ENCODE measurements at places on chromosomes 11 and 22. TPM values are rescaled to one million over a fixed set of nuclear protein-coding genes. Genes with fewer than 3 reads are reported as not detected.
A peak's percentile ranks its signal among the peaks of the same experiment; 100 is the strongest.

Gene C22orf23
- 0.68 TPM for total RNA-seq

Gene FAM181B
- 0.08 TPM for total RNA-seq

Gene KCNC1
- total RNA-seq, result not detected

Gene MS4A7
- 14.5 TPM for total RNA-seq

Gene P2RY6
- 2.8 TPM for total RNA-seq

Gene HORMAD2
- total RNA-seq, result not detected

Gene GUCY1A2
- total RNA-seq, result 12.4 TPM

Gene GRIK4
- not detected for total RNA-seq

Gene ME3
- 28.9 TPM for total RNA-seq

Gene INS
- not detected for total RNA-seq

Gene SMTNL1
- not detected for total RNA-seq

- no peak for DNase-seq
These were observed 33.6 kb downstream of the NEU3 start for GRCh38 chr11:75022296-75022695.

DNA sequence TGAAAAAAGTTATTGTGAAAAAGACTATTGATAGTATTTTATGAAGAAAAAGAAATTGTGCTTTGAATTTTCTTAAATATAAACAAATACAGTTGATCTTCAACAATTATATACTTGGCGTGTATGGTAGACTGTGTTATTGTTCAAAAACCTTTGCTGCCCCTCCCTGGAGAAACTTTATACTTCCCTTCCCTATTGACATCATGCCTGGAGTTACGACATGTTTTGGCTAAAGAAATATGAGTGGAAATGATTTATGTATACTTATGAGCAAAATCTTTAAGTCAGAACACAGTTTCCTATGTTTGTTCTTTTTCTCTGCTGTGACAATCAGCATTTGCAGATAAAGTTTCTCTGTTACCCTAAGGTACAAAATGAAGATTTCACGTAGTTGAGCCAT lies 243.8 kb downstream of the TMEM135 start:
- DNase-seq, result no peak

DNA sequence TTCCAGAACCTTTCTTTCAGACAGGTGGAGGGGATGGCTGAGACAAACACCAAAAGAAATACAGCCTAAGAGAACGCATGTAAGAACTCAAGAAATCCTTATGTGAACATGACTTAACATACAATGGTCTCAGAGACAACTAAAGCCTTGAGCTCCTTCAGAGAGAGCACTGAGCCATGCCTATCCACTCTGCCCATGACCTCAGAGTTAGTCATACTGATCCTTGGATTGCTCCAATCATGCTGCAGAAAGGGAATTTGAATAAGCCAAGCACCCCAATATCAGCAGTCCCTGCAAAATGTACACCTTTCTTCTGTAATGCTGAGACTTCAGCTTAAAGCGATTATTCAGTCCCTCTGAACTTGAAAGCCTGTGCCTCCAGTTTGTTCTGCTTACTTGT lies 43.2 kb upstream of the CHKA start:
- DNase-seq, result no peak

- DNase-seq, result no peak
These were observed 3.9 kb downstream of the SCGB1D1 start for GRCh38 chr11:62193952-62194351.

DNA sequence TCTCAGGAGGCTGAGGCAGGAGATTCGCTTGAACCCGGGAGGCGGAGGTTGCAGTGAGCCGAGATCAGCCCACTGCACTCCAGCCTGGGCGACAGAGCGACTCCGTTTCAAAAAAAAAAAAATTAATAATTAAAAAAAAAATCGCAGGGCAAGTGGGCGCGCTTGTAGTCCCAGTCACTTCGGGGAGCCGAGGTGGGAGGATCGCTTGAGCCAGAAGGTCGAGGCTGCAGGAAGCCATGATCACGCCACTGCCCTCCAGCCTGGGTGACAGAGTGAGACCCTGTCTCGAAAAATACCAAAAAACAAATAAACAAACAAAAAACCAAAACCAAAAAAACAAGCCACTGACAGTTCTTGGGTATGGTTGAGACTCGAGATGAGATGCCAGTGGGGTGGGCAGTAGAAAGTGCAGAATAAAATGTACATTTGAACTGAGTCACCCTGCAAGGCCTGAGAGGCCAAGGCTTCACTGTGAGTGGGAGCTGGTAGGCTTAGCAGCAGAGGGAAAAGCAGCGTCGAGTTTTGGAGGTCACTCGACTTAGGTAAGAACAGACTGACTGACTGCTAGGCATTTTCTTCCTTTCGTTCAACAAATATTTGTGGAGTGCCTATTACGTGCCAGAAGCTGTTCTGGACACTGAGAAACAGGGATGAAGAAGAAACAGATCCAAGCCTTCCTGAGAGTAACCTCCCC lies 635 bp upstream of the LDHA start:
- DNase-seq, result no peak

DNA sequence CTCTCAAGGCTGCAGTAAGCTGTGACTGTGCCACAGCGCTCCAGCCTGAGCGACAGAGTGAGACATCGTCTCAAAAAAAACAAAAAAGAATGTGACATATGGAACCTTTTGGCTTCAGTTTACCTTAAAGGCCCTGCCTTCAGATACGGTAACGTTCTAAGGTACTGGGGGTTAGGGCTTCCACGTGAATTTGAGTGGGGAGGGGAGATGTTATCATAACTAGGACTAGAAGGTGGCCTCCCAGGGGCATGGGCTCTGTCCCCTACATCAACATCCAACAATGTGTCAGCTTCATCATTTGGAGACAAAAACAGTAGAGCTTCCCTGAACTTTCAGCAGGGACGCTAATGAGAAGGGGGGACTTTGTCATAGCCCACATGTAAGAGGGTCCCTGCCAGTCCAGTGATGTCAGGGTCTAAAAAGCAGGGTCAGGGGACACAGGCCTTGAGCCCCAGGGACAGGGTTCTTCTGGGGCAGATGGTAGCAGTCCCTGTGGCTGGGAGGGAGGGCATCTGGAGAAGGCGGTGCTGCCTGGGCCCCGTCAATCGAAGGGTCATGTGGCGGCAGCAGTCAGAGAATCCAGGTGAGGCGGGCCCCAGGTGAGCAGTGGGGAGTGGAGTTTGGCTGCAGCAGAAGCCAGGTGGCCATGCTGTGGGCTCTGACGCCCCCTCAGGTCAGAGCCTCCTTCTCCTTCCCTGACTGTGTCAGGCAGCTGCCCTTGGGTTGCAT lies 79.8 kb downstream of the BCR start:
- DNase-seq, result no peak

DNA sequence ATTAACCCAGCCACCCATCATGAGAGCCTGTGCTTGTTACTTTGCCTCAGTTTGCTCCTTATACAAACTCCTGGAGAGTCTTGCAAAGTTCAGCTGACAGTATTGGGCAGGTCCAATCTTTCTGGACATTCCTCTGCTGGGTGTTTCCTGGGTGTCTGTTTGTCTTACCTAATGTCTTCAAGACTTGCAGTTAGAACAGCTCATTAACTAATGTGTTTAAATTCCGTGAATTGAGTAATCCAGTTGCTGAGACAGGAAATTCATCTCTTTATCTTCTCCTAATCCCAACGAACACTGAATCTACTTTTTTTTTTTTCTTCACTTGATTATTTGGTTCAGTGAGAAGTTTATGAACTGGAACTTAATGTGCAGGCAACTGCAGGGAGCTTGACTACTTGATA lies 20.6 kb downstream of the BCO2 start:
- DNase-seq, result no peak

GRCh38 chr11:74927496-74927895 lies 21.4 kb downstream of the XRRA1 start:
- no peak for DNase-seq

- no peak for DNase-seq
These were observed 92.5 kb downstream of the CEP164 start for GRCh38 chr11:117420143-117420485.

GRCh38 chr11:69166218-69167115 lies 10.7 kb downstream of the SMIM38 start:
- DNase-seq, result no peak

- DNase-seq, result no peak
These were observed 2.9 kb downstream of the APOC3 start for GRCh38 chr11:116832350-116833290.

GRCh38 chr11:1228921-1229451 lies 6.1 kb downstream of the MUC5B start:
- peak; percentile 48 for DNase-seq

DNA sequence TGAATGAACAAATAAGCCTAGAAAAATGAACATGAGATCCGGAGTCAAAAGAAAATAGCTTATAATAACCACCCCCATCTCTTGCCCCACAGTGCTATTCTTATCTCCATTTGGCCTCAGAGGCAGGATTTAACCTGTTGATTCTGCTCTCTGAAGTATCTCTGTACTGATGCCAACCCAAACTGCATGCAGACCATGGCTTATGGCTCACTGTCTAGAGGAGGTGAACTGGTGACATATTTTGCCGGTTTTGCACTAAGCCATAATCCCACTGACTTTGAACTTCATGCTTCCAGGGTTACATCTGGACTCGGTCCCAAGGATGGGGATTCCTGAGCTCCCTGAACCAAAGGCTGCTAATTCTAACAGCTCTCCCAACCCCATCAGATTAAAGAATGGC lies 397.1 kb downstream of the TENM4 start:
- DNase-seq, result no peak

DNA sequence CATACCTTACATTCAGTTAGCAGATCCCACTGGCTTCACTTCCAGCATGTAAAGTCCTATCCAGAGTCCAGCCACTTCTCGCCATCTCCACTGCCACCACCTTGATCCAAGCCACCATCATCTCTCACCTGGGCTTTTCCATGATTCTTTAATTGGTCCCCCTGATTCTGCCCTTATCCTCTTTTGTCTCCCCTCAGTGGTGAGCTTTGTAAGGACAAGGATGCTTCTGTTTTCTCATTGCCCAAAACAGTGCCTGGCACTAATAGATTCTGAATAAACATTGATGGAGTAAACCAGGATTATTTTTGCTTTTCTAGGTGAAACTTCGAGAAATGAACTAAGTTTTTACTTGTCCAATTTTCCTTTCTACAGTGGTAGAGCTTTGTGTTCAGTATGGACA lies 4.4 kb downstream of the POLA2 start:
- no peak for DNase-seq

DNA sequence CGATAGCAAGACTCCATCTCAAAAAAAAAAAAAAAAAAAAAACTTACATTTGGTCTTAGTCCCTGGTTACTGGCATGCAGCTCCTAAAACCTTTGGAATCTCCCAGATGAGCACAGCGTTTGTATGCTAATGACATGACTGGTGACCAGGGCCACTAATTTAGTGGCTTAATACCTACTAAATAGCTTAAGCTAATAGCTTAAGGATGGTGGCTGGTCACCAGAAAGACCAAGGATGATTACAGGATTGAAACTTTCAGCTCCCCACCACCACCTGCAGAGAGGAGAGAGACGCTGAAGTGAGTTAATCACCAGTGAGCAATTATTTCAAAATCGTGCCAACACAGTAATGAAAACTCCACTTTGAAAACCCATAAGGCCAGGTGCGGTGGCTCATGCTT lies 37.1 kb downstream of the DENND5A start:
- no peak for DNase-seq

- DNase-seq, result no peak
These were observed 641 bp downstream of the APOC3 start for GRCh38 chr11:116830184-116830912.

GRCh38 chr11:129352676-129353075 lies 23.0 kb upstream of the BARX2 start:
- DNase-seq, result no peak

DNA sequence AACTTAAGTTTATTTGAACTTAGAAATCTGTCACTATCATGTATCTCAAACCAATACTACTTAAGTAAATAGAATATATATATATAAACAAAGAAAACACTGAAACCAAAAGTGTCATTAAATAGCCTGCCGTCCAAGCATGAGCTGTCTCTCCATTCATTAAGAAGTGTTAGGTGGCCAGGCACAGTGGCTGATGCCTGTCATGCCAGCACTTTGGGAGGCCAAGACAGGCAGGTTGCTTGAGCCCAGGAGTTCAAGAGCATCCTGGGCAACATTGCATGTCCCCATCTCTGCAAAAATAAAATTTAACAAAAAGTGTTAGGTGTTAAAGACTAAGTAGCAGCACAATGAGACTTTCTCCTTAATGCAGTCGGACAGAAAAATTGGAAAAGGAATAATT lies 14.0 kb downstream of the CD6 start:
- no peak for DNase-seq

DNA sequence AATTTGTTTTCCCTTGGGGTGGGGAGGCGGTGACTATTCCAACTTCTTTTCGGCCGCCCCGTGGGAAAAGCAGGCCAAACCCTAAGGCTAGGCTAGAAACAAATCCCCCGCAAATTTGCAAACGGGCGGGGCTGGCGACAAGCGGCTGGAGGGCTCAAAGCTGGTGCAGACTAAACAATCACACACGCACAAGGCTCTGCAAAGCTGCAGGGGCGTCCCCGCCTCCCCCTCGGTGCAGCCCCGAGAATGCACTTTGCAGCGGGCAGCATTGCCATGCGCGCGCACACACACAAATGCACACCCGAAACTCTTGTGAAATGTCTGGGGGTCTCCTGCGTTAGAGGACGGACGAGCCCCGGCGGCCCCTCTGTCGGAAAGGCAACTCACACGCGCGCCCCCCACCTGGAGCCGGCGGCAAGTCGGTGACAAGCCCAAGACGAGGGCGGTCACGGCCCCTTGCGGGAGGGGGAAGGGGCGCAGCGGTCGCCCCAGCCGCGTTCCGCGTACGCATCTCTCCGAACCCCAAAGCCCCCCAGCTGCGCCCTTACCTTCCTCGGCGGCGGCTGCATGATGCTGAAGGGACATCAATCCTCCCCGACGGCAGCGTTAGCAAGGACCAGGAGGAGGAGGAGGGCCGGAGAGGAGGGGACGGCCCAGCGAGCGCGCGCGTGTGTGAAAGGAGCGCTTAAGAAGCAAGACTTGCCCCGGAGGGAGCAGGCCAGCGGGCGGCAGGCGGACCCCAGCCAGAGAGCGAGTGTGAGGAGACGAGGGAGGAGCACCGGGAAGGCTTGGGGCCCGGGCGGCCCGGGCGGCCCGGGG lies 600 bp downstream of the FCHSD2 start:
- peak; percentile 91 for DNase-seq

DNA sequence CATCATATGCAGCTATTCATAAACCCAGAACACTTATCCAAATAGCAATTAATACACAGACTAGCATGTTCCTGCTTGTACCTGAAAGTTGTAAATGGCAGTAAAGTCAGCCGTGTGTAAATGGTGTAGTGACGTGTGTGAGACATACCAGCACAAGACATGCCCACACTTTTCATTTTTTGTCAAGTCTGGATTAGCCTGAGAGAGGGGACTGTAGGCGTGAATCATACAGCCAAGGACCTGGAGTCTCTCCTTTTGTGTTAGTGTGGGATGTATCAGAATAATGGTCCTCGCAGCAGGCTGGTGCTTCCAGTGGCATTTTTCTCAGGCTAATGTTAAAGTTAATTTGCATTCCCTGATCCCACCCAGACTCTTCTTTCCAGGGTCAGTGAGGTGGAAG lies 116.8 kb upstream of the BMAL1 start:
- no peak for DNase-seq

DNA sequence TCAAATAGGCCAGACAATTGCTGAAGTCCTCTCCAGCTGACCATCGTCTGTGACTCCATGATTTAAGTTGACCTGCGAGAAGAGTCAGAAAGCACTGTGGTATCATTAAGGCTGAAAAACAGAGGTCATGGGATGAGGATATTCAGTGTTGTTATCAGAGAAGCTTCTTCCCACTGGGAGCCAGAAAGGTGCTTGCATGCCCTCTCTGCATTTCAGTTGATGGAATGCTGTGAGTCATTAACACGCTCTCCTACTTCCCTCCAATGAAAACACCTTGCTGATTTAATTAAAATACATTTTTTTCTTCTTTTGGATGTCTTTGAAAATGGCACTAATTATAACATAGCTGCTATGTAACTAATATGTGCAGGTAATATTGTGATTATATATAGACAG lies 667.0 kb downstream of the NTM start:
- DNase-seq, result no peak
